ENCODE measurements at places on chromosomes 5 and 9.
A peak's percentile ranks its signal among the peaks of the same experiment; 100 is the strongest.

- peak; percentile 56 for DNase-seq
Measured at GRCh38 chr5:68661237-68661636, 432.6 kb upstream of the SLC30A5 start.

- DNase-seq: peak; percentile 58
Measured at GRCh38 chr5:95866435-95867040, 44.0 kb upstream of the GLRX start.

- DNase-seq: no peak
Measured at GRCh38 chr5:78137290-78137689, 157.2 kb downstream of the AP3B1 start.

- no peak for DNase-seq
Measured at GRCh38 chr5:6703806-6704205, 9.4 kb upstream of the TENT4A start.

DNA sequence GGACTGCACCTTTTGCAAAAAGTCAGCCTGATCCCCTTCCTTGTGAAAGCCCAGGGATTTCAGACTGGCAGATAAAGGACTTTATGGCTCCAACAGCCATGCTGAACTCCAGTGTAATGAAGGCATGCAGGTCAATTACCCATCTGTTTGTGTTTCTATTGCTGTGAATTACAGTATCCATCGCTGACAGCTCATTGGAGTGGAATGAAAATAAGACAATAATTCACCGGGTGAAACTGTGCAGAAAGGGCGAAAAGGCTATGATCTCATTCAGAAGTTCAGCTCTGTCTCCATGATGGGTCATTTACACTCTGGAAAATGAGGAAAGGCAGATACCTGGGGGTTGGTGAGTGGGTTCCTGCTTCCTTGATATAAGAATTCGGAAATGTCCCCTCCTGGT is 148.0 kb downstream of the BRINP1 start:
- no peak for DNase-seq

GRCh38 chr5:168290902-168291341 is 523 bp upstream of the WWC1 start:
- DNase-seq: no peak

DNA sequence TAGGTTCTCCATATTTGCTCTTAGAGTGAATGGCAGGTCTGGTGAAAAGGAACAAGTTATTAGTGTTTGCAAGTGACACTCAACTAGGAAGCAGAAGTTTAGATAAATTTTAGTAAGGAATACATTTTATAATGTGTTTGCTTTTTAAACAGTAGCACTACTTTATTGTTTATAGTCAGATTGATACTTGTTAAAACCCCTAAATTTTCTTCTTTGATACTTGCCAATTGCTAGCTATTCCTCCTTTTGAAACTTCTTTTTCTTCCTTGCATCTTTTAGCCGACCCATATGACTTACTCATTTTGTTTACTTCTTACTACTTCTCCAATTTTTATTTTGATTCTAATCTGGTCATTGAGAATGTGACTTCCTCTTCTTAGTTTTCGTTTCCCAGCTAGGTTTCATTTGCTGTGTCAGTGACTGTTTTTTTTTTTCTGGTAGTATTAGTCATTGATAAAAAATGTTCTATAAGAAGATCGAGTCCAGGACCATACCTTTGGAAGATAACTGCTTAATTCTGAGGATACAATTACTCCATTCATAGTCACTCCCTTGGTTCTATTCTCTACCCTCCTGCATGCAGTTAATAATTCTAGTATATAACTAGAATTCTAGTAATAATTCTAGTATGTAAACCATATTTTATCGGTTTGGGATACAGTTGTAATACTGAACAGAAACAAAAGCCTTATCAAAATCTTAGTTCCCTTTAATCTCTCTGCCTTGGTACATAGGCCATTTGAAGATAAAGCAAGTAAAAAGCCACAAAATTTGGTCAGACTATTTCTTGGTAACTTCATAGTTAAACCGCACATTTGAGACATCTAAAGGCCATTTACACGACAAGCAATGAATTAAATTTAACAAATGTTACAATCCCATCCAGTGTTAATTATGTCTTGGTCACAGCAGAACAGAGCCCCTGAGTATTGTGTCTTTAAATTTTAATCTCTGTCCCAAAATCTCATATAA is 2.8 kb upstream of the RICTOR start:
- DNase-seq: peak; percentile 24

DNA sequence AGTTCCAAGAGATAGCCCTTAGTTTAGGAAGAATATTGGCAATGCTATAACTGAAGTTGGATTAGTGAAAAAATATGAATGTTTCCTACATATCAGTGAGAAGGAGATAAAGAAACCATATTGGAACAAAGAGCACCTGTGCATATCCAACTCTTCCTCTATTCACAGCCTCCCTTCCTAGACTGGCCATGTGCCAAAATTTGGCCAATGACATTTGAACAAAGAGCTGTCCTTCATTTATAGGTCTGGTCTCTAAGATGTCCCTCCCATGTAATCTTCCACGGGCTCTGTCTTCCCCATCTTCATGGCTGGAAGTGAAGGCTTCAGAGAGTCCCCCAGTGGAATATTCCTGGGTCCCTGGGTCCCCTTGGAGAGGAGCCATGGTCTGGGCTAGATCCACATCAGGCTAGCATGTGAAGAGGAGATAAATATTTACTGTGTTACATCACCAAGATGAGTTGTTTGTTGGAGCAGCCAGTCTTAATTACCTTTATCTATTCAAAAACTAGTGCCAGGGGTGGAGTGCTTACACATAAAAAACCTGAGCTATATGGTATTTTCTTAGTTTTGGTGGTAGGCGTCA is 190.0 kb upstream of the S1PR3 start:
- no peak for DNase-seq

DNA sequence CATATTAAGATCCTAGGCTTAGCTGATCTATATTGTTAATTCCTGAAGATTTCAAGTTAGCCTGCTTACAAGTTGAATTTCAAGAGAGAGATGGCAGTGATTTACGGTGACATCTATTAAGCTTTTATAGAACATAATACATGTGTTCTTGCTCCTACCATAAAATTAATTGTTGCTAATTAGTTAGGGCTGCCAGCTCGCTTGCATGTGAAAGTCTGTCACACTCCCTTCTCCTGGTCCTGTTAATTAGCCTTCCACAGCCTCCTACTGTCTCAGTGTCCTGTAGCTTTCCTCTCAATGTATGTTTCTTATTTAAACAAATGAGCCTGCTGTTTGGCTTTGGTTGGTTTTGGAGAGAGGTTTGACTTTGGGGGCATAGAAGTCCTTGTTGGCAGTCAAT is 247.2 kb downstream of the NTRK2 start:
- no peak for DNase-seq

DNA sequence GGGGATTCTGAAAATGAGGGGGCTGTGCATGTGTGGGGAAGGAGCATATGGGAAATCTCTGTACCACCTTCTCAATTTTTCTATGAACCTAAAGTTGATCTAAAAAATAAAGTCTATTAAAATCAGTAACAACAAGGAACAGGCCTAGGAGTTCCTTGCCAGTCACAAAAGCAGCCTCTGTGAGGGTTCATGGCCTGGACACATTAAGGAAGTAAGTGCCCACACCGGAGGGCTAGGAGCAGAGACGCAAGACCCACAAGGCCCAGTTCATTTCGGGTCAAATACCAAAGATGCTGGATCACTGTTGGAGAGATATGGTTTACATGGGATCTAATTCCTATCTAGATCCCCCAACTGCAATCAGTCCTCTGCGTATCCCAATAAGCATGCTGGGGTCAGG is 88.4 kb downstream of the SEMA4D start:
- no peak for DNase-seq

- DNase-seq: no peak
Measured at GRCh38 chr5:9343146-9343850, 202.6 kb downstream of the SEMA5A start.

GRCh38 chr9:125745018-125745417 is 2.2 kb upstream of the PBX3 start:
- DNase-seq: no peak

- no peak for DNase-seq
Measured at GRCh38 chr5:79285833-79286232, 49.9 kb downstream of the JMY start.

- no peak for DNase-seq
Measured at GRCh38 chr5:89613222-89613956, 730.4 kb upstream of the MEF2C start.

DNA sequence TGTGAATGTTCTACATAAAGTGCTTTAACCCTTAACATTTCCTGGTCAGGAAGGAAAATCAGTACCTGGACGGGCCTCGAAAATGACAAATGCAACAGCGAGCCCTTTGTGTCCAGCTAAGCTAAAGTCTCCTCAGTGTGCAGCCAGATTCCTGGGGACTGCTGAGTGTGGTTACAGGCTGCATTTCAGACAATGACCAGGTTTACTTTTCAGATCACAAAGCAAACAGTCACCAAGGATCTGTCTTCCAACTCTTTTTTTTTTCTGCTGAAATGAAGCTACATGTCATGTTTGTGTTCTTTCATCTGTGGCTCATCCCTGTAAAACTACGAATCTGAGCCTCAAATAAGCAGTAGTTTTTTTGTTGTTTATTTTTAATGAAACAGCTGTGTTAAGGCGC is 20.8 kb downstream of the SLC46A2 start:
- DNase-seq: no peak

- no peak for DNase-seq
Measured at GRCh38 chr5:169861433-169861832, 118.9 kb downstream of the INSYN2B start.

- no peak for DNase-seq
Measured at GRCh38 chr5:136418301-136418700, 53.0 kb upstream of the TRPC7 start.

DNA sequence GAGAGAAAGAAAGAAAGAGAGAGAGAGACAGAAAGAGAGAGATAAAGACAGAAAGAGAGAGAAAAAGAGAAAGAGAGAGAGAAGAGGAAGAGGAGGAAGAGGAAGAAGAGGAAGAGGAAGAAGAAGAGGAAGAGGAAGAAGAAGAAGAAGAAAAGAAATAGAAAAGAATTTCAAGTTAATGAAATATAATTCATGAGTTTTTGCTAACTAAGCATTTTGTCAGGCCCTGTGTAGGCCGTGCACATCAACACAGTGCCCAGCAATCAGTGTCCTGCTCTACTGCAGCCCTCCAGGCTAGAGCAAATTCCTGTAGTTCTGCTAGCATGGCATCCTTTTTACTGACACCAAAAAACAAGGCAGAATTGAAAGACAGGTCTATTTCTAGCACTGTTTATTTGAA is 62.1 kb downstream of the PLPP1 start:
- DNase-seq: no peak

- peak; percentile 57 for DNase-seq
Measured at GRCh38 chr5:119417891-119418605, 34.2 kb upstream of the HSD17B4 start.

GRCh38 chr9:107698779-107699178 is 209.2 kb upstream of the KLF4 start:
- no peak for DNase-seq

DNA sequence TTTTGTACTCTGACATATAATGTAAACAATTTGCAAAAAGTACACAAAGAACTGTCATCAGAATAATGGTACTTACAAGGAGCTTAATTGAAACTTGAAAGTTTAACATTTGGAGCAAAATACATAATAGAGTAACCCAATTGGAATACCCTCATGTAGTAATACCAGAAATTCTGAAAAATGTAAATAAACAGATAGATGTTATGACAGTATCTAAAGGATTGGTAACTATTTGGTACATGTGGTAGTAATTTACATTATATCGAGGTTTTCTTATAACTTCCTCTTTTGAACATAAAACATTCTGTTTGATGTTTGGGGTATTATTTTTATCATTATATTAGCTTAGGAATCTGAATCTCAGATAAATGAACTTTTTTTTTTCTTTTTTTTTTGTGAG is 211.7 kb upstream of the ELL2 start:
- no peak for DNase-seq

GRCh38 chr9:27441741-27442070 is 82.4 kb upstream of the IFNK start:
- no peak for DNase-seq

DNA sequence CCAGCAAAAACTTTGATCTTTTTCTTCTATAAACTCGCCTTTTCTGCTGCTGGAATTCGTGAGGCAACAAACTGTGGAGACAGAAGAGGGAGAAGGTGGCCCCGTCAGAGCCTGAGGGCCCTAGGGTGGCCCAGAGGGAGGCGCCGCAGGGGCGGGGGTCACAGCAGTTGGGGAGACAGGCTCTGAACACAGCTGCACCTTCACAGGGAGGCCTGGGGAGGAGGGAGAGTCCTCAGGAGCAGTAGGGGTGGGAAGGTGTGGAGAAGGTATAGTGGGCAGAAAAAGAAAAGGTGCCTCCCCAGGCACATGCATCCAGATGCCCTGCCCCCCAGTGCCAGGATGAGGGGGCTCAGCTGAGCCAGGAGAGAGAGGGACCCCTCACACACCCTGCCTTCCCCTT is 15.1 kb downstream of the PHF19 start:
- no peak for DNase-seq

GRCh38 chr5:151694035-151694485 is 7.3 kb upstream of the SPARC start:
- peak; percentile 72 for DNase-seq

GRCh38 chr9:111501005-111501562 is 16.9 kb upstream of the ECPAS start:
- no peak for DNase-seq

DNA sequence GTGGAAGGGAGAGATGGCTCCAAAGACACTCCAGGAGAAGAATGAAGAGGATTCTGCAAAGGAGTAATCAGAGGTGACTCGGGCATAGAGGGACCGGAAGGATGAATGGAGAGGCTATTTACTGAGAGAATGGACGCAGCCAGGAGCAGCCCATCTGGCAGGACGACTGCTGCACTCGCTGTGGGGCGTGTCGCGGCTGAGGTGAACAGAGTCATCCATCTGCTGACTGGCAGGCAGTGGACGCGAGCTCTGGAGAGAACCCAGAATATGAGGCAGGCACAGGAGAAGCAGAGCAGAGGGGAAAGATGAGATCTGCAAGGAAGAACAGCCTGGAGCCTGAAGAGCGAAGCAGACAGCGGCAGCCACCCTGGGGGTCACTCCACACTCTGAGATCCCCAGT is 16.4 kb downstream of the FGF1 start:
- DNase-seq: peak; percentile 74

- DNase-seq: no peak
Measured at GRCh38 chr5:68725905-68726683, 367.7 kb upstream of the SLC30A5 start.

GRCh38 chr9:124439686-124440243 is 10.5 kb upstream of the ADGRD2 start:
- DNase-seq: no peak

- DNase-seq: no peak
Measured at GRCh38 chr5:33300209-33300742, 140.5 kb upstream of the TARS1 start.

- no peak for DNase-seq
Measured at GRCh38 chr5:171093598-171093997, 215.4 kb upstream of the TLX3 start.

DNA sequence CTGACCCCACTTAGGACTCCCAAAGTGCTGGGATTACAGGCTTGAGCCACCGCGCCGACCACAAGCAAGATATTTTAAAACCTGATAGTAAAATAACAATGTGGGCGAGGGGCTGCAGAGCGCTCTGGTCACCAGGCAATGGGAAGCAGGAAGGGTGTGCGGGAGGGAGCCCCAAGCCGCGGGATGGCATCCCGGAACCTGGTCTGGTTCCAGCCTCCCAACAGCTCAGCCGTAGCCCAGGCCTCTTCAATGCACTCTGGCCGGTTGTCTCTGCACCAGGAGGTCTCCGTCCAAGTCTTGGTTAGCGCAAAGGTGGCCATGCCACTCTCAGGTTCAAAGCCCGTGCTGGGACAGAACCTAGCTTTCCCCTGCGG is 694 bp upstream of the UAP1L1 start:
- DNase-seq: no peak

- DNase-seq: no peak
Measured at GRCh38 chr5:153256-153655, 38.0 kb upstream of the LRRC14B start.

GRCh38 chr5:118015511-118015910 is 972.8 kb downstream of the DTWD2 start:
- DNase-seq: no peak

All from foreskin fibroblast (primary cell).